ENCODE measurements at places on chromosomes 11 and 22.

DNA sequence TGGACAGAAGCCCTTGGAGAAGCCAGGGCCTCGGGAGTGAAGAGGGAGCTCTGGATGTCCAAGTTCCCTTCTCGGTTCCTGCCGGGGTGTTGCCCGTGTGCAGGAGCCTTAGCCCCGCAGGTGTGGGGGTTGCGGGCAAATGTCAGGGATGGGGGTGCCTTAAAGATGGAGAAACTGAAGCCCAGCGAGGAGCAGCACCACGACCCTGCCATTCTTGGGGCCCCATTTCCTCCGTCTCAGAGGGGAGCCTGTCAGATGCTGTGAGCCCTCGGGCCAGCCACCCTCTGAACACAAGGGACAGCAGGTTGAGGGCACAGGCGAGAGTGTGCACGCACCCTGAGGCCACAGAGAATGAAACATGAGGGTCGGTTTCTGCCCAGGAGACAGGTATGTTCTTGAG is 6.3 kb downstream of the OSBPL5 start:
- no peak for DNase-seq

DNA sequence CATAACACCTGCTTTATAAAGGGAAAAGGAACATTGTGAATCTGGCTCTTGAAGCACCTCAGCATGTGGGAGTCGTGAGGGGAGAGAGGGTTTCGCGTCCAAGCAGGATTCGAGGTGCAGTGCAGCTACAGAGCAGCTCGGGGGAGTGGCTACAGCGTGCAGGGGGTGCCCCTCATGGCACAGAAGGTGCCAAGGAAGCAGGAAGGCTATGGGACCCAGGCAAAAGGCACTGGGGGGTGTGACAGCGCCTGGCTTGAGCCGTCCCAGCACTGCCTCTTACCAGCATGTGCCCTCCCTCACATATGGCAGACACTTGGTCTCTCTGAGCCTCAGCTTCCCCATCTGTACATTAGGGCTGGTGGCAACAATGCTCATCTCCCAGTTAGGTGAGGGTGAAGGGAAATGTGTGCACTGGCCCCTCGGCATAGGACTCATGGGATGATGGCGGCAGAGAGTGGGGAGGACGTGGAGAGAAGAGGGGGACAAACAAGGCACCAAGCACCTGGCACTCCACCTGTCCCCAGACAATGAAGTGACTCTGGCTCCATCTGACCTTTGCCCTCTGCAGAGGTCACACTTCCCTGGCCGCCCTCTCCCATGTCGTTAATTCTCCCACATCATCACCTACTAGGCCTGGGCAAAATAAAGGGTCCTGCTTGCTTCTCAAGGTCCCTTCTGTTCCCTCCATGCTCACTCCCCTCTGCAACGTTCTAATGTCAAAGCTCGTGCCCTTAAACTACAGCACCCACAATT is 10.4 kb downstream of the TNKS1BP1 start:
- DNase-seq = no peak

GRCh38 chr11:46114961-46115360 is 6.3 kb downstream of the PHF21A start:
- no peak for DNase-seq

DNA sequence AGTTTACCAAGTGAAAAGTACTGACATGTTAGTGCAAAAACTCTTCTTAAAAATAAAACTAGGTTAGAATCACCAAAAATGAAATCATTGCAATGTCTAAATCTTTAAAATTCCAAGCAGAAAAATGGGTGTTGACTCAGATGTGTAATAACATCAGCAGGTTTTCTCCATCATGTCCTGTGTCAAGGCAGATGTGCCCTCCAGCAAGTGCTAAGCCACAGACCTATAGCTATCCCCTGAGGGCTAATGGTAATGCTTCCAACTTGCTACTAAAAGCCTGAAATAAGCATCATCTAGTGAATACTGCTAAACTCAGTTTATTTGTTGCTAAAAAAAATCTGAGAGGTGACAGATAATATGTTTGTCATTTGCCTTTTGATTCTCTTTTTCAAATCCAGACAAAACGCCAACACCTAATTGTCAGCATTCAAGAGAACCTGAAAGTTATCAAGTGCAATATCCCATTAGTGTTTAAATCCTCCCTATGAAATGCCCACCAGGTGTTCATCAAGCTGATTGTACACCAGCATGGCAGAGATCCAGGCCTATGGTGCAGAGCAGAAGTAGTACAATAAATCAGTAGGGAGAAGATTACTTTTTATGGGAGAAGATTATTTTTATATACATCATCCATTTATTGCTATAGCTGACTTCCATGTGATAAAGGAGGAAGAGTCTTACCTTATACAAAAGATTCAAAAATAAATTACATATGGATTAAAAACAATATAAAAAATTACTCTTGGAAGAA is 55.1 kb upstream of the SYT9 start:
- no peak for DNase-seq

Data from caudate nucleus (tissue), 63 donors.